ENCODE measurements at places on chromosomes 11 and 22.

GRCh38 chr11:111733611-111734088 is 32.5 kb downstream of the PPP2R1B start:
- DNase-seq: no peak

DNA sequence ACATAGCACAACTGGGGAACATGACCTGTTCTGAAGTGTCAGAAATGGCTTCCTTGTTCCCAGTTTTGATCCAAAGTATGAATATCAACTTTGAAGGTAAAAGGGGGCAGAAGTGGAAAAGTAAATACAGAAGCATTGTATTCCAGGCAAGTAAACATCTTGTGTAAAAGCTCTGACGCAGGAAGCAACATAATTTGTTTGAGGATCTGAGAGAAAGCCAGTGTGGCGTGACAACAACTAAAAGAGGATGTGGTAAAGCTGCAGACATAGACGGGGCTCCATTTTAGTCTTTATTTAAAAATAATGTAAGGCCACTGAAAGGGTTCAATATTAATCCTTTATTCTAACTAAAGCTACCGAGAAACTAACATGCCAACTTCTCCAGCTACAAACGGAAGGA is 310.2 kb downstream of the DLG2 start:
- DNase-seq: no peak

- no peak for DNase-seq
Observed at GRCh38 chr11:64969209-64969608, 2.7 kb downstream of the MAJIN start.

DNA sequence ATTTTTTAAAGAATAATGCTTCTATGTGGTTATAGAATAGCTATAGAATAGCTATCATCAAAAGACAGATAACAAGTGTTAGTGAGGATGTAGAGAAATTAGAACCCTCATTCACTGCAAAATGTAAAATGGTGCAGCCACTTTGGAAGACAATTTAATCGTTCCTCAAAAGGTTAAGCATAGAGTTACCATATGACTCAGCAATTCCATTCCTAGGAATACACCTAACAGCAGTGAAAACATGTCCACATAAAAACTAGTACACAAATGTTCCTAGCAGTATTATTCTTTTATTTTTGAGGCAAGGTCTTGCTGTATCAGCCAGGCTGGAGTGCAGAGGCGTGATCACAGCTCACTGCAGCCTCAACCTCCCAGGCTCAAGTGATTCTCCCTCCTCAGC is 34.0 kb downstream of the RTL6 start:
- DNase-seq: no peak

- DNase-seq: no peak
Observed at GRCh38 chr22:41932353-41932752, 5.7 kb upstream of the TNFRSF13C start.

DNA sequence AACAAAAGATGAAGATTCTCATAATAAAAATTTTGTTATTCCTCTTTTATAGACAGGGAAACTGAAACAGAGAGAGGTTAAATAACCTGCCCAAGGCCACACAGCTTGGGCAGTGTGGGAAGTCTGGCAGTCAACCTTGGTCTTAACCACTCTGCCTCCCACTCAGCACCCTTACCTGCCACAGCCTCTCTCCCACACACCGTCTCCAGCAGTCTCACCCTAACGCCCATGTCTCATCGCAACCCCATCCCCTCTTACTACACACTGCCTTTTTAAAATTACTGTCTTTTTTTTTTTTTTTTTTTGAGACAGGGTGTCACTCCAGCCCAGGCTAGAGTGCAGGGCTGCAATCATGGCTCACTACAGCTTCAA is 25.0 kb downstream of the ARRB1 start:
- no peak for DNase-seq

DNA sequence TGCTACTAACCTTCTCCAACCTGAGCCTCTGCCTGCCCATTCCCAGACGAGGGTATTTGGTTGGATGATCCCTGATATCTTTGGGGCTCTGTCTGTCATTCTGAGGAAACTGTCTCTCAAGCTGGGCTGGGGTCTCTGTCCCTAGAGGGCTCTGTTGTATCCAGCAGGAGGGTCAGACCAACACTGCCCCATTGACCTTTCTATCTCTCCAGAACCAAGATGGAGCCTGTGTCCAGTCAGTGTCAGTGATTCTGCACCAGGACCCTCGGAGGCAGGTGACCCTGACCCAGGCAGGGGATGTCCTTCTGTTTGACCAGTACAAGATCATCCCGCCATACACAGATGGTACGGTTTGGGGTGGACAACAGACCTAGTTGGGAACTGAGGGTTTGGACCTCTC is 21.9 kb downstream of the OTOG start:
- no peak for DNase-seq

DNA sequence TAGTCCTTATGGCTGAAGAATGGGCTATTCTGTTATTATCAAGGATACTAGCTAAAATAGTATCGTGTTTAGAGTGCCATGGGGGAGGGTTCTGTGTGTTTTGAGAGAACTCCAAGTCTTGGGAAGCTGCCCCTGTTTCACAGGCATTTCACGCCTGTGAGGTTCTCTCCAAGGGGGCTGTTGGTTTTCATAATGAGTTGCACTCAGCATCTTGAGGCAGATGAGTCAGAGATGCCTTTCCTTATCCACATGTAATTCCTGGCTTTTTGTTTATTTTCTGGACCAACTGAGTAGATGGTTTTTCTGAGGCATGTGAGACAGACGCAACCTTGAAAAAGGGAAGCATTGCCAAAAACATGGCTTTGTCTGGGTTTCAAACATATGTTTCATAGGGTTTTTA is 203.7 kb downstream of the ARHGAP42 start:
- no peak for DNase-seq

DNA sequence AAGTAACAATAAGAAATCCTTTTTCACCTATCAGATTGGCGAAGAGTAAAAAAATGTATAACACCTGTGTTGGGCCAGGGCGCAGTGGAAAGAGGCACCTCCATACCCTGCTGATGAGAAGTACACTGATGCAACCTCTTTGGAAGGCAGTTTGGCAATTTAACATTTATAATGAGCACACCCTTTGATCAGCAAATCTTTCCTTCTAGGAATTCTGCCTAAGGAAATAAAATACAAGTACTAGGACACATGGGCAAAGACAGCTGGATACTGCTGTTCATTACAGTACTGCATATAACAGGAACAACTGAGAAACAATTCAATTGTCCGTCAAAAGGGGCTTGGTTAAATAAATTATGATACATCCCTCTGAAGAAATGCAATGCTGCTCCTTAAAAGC is 110.1 kb downstream of the RPL27A start:
- DNase-seq: no peak

DNA sequence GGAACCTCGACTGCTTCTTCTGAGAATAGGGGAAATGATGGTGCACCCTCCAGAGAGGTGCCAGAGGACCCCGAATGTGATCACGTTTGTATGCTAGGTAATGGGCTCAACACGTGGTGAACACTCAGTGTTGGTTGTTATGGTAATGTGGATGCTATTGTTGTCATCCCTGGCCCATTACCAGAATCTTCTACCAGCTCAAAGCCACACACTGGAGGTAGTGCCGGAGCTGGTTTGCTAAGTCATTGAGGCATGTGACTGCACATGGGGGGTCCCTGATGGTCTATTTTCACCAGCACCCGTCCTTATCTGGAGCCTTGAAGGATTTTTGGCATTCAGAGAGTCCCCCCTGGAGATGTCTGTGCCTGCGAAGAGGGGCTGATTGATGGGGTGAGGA is 119.1 kb upstream of the CD82 start:
- DNase-seq: no peak

GRCh38 chr22:37412495-37413250 is 14.6 kb downstream of the ELFN2 start:
- DNase-seq: no peak

GRCh38 chr11:27233654-27234042 is 129.4 kb downstream of the CCDC34 start:
- DNase-seq: no peak

DNA sequence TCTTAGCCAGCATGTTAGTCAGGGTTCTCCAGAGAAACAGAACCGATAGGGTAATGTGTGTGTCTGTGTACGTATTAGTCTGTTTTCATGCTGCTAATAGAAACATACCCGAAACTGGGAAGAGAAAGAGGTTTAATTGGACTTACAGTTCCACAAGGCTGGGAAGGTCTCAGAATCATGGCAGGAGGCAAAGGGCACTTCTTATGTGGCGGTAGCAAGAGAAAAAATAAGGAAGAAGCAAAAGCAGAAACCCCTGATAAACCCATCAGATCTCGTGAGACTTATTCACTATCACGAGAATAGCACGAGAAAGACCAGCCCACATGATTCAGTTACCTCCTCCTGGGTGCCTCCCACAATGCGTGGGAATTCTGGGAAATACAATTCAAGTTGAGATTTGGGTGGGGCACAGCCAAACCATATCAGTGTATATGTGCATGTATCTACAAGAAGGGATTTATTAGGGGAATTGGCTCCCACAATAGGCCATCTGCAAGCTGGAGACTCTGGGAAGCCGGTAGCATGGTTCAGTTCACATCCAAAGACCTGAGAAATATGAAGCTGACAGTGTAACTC is 173.7 kb upstream of the NECTIN1 start:
- DNase-seq: no peak

GRCh38 chr11:62241095-62241494 is 944 bp upstream of the SCGB1D2 start:
- DNase-seq: no peak
